Stimulated activated naive CD4-positive, alpha-beta T cell treated with Interleukin-2 at 50 U/mL for 16 hours (primary cell): ENCODE measurements at places on chromosomes 7 and 10.

- no peak for DNase-seq
Observed at GRCh38 chr7:106616708-106617051, 44.3 kb downstream of the CCDC71L start.

DNA sequence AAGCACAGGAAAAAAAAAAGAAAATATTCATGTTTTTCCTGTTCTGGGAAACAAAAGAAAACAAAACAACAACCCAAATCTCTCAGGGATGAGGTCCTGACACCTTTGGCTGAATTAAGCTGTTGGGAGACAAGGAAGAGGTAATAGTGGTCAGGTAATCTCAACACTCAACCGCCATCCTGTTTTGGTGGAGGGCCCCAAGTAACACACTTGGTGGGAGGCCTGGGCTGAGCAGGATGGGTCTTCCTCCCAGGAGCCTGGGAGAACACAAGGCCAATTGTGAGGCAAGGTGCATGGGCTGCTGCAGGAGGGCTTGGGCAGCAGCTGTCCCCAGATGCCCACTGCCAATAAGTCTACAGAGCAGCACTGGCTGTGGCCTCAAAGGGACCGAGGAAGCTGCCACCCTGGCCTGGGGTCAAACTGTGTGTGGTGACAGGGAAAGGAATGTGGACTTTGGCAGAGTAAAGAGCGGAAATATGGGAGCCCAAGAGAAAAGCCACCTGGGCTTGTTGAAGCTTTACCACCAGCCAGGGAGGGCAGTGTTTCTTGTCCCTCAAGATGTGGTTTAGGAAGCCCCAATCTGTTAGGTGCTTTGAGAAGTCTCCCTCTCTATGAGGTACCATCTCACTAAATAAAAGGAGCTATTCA, 93.5 kb upstream of the SLC25A13 start:
- DNase-seq: no peak

- no peak for DNase-seq
Observed at GRCh38 chr10:120819366-120819765, 31.8 kb upstream of the WDR11 start.

DNA sequence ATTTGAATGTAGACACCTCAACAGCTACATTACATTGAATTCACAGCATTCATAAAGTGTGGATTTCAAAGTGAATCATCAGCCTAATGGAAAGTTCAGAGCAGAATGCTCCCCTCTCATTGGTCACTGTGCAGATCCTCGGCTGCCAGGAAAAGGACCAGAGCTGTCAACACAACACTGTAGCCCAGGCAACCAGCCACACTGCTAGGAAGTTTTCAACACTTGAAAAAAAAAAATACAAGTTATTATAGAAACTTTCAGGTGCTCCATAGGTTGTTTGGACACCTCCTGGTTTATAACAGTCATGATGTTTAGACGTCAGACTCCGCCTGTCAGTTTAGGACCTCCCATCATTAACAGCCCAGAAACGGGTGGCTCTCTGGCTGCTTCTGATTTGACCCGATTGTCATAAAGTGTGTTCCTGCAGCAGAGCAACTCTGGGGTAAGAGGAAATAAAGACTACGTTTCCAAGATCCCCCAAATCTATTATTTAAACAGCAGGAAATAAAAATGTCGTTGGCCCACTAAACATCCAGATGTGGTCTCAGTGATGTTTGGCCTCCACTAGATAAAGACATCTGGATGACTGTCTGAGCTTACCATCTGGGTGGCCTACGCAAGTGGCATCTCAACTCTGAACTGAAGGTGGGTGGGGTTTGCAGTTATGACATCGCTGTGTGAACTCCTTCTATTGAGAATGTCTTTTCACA, 117.4 kb downstream of the CABCOCO1 start:
- peak; percentile 10 for DNase-seq

DNA sequence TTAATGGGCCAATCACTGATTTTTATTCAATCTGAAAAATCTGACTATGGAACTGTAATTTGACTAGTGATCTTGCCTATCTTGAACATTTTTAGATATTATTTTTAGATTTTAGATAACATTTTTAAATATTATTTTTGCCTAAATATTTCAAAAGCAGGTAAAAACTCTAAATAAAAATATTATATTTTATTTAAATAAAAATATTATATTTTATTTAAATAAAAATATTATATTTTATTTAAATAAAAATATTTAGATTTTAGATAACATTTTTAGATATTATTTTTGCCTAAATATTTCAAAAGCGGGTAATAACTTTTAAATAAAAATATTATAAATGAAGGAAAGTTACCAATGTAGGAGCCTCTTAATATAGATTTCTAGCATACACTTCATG, 187.8 kb downstream of the PHF14 start:
- DNase-seq: no peak

- DNase-seq: no peak
Observed at GRCh38 chr10:102153093-102153620, 968 bp downstream of the NOLC1 start.

DNA sequence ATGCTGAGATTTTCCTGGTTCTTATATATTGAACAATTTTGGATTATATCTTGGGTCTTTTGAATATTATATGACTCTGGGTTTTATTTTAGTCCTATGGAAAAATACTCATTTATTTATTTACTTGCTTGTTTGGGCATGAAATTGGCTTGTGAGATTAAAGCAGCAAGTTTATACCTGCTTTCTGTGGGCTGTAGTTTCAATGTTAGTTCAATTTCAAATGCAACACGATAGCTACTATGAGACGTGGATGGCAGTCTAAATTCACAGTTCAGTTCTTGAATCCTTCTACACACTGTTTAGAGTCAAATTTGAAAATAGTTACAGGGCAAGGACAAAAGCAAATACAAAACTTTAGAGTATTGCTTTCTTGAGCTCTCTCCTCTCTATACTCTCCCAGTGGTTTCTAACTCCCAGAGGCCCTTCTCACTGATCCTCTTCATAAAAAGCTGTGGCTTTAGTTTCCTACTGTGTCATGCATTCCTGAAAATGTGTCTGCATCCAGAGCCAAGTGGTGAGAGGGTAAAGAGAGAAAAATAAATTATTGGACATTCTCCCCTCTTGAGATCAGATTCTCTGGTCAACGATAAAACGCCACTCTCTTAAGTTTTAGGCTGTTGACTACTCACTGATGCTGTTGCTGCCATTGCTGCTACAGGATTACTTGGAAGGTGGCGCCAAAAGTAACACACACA, 34.4 kb downstream of the POLR1F start:
- no peak for DNase-seq

DNA sequence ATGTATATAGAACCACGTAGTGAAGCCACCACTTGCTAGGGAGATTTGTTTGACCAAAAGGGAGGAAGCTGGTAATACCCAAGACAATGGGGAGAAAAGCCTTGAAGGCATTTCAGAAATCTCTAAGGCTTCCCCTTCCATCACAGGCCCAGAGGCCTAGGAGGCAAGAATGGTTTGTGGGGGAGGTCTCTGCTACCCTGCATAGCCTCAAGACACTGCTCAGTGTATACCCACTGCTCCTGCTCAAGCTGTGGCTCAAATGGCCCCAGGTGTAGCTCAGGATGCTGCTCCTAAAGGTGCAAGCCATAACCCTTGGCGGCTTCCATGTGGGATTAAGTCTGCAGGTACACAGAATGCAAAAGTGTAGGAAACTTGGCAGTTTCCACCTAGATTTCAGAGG, 1105.8 kb downstream of the GATA3 start:
- DNase-seq: no peak

- no peak for DNase-seq
Observed at GRCh38 chr7:120860156-120860555, 2.2 kb upstream of the TSPAN12 start.

GRCh38 chr7:969403-969802, 5.9 kb downstream of the COX19 start:
- no peak for DNase-seq

DNA sequence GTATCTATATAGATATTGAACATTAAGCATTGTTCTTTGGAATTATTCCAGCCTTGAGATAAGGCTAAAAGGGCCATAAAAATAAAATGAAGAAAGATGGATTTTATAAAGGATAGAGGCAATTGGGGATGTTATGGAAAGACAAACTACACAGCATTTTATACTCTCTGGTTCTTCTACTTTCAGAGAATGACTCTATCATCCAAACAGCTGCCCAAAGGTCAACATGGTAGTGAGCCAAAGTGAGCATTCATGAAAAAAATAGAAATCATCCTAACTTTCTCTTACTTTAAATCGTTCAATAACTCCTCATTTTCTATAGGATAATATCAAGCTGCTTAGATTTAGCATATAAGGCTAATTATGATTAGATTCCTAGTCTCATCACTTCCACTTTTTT, 25.2 kb downstream of the IMMP2L start:
- DNase-seq: no peak

DNA sequence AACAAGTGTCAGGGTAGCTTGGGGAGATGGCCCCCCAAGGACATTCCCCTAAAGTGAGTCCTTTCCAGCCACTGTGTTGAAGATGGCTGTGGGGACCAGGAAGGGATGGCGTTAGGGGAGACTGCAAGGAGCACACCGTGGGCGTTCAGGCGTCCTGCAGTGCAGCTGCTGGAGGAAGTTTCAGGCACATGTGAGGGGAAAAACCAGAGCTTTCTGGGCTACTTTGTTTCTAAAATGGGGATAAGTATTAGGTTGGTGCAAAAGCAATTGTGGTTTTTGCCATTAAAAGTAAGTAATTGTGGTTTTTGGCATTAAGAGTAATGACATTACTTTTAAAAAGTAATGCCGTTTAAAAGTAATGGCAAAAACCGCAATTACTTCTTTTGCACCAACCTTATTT, 14.3 kb downstream of the PRF1 start:
- DNase-seq: no peak

DNA sequence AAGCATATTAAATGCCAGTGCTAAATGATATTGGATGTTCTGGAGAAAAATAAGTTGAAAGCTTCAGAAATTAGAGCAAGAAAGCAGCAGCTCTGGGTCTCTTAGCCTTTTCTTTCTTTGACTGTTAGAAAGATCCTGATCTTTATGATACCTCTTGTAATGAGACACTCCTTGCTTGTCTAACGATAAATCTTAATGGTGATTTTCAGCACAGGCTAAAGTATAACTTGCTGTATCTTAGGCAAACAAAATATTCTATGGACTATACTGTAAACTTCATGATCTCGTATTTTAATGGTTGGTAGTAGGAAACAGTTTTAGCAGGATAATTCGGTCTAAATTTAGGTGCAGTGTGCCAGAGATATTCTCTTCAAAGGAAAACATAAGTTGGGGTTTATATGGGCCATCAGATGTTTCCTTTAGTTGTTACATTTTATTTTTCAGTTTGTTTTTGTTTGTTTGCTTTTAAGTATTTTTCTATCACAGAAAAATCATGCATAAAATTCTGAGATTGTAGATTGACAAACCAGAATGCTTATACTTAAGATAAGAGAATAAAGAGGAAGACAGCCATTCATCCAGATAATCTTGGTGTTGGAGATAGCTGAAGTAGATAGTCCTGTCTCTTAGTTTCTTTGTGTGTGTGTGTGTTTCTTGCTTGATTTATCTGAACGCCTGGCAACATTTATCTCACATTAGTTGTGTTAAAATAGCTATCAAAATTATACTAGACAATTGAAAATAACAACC, 4.7 kb downstream of the CASD1 start:
- no peak for DNase-seq

GRCh38 chr10:118956802-118957442, 72.6 kb upstream of the NANOS1 start:
- no peak for DNase-seq

DNA sequence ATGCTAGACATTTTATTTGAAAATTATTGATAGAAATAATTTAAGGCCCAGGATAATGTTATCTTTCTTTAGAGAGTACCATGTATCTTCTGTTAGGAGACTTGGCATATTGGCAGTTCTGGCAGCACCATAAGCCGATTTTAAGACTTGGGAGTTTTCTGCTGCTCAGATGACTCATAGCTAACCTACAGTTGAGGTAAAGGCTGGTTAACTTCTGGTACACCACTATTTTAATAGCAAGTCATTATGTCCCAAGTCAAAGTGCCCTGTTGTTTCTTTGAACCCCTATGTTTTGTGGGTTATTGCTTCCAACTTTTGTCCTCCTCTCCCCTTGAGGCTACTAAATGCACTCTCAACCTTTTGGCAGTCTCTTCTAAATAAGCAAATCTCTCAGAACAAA, 25.2 kb downstream of the ATRNL1 start:
- no peak for DNase-seq

- DNase-seq: no peak
Observed at GRCh38 chr10:12549297-12549696, 199.9 kb downstream of the CAMK1D start.
